Hematopoietic multipotent progenitor cell (in vitro differentiated cells): ENCODE measurements at places on chromosomes 1 and 21. TPM values are rescaled to one million over a fixed set of nuclear protein-coding genes. Genes with fewer than 3 reads are reported as not detected.

SLC1A7 gene
- total RNA-seq, result not detected

PALMD gene
- under 0.01 TPM for total RNA-seq

- DNase-seq, result peak; percentile 46
Measured at GRCh38 chr21:34890724-34891612, 158.1 kb downstream of the RUNX1 start.

LHX8 gene
- total RNA-seq, result not detected

SERBP1 gene
- 96.1 TPM for total RNA-seq

VSIG8 gene
- total RNA-seq, result not detected

DNA sequence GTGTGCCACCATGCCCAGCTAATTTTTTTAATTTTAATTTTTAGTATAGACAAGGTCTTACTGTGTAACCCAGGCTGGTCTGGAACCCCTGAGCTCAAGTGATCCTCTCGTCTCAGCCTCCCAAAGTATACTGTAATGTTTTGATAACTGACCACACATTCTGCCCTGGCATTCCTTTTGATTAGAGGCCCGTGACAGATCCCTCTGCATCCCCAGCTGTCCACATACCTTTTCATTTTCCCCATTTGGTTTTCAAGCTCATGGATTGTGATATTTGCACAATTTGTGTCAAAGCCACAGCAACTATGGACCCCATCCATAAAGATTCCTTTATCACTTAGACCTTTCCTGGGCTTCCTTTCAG is 116.8 kb upstream of the ATP1A1 start:
- DNase-seq, result no peak

DNA sequence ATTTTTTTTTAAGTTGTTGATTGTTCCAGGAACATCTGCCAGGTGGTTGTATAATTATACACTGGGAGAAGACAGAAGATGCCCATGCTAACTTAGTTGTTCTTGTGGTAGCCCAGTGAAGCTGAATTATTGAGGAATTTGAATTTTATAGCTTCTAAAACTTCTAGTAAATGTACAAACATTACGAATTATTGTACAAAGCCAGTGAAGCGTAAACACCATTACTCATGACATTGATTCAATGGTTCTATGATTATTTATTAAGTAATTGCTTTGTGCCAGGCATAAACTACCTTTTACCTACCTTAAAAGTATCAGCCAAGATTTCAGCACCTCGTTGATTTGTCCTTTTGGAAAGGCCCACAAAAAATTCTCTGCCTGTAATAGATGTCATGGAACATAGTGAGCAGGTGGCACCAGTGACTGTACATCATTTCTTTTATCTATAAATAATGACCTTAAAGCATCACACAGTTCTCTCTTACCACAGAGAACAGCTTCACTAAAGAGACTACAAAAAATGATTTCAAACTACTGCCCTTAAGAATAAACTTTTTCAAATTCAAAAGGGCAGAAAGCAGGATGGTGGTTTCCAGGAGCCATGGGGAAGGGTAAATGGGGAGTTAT is 74.9 kb upstream of the BCL10 start:
- DNase-seq, result no peak

TNFRSF18 gene
- total RNA-seq, result 4.3 TPM

- DNase-seq, result no peak
Measured at GRCh38 chr1:112383759-112384370, 12.1 kb upstream of the CTTNBP2NL start.

YY1AP1 gene
- 73.5 TPM for total RNA-seq
